BJ (cell line): ENCODE measurements at places on chromosomes 3 and 15.

DNA sequence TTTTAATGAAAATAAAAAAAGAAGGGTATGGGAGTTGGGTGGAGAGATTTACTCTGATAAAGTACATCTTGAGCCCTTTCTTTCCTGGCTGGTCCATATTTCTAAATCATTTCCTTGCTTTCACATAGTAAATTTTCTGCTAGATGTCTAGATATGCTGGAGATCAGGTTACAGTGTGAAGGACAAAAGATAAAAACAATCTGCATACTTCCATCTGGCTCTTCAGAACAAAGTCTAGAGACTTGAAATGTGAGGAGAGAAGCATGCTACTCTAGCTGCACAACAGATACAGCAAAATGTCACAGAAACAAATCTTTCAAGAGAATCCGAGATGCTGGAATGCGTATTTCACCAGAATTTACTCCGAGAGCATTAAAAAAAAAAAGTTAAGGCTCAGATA is 42.2 kb downstream of the FOXP1 start:
- DNase-seq, result no peak

DNA sequence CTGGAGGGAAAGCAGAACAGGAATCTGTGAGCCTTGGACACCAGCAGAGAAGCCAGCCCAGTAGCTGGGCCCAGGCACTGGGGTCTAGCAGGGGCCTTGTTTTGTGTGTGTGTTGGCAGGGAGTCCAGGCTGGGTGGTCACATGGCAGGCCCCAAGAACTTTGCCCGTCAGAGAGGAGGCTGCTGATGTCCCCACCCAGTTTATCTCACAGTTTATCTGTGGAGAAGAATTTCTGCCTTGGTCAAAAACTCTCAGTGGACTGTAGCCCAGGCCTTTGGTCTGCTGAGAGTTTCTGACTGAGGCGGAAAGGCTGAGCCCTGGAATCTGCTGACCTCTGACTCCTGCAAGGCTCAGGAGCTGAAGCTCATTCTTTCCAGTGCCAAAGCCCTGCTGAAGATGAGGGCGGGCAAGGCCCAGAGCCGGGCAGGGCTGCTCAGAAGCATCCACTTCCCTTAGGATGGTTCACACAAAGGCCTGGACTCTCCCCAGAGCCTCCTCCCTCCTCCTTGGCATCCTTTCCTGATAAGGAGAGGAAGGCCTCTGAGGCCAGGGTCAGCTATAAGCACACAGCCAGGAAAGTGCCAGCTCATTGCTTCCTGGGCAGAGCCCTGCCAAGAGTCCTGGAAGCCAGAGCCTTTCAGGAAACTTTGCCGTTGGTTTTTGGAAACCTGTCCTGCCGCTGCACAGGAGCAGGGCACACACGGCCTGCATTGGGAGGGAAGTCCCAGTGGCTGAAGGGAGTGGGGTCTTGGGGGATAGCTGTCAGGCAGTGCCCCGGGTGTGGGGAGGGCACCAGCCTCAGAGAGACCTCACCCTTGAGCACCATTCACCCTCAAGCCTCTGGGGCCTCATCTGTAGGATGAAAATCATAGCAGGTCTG is 37.2 kb upstream of the SLCO2A1 start:
- DNase-seq, result no peak

GRCh38 chr15:38709196-38709595 is 144.6 kb upstream of the RASGRP1 start:
- no peak for DNase-seq

- DNase-seq, result no peak
Measured at GRCh38 chr3:169534439-169534838, 129.1 kb downstream of the MECOM start.

- no peak for DNase-seq
Measured at GRCh38 chr3:192655628-192656027, 71.7 kb downstream of the FGF12 start.

GRCh38 chr3:1726741-1727140 is 371.9 kb upstream of the CNTN4 start:
- DNase-seq, result no peak

GRCh38 chr3:43025423-43025822 is 46.3 kb downstream of the GASK1A start:
- DNase-seq, result no peak
